M059J (cell line): ENCODE measurements at places on chromosomes 1 and 21.

- peak; percentile 65 for DNase-seq
These were observed 1.8 kb upstream of the ELAPOR1 start for GRCh38 chr1:109112056-109112651.

- no peak for DNase-seq
These were observed 217.7 kb upstream of the IRF2BP2 start for GRCh38 chr1:234827656-234828055.

- no peak for DNase-seq
These were observed 5.7 kb upstream of the ZDHHC18 start for GRCh38 chr1:26820784-26821269.

DNA sequence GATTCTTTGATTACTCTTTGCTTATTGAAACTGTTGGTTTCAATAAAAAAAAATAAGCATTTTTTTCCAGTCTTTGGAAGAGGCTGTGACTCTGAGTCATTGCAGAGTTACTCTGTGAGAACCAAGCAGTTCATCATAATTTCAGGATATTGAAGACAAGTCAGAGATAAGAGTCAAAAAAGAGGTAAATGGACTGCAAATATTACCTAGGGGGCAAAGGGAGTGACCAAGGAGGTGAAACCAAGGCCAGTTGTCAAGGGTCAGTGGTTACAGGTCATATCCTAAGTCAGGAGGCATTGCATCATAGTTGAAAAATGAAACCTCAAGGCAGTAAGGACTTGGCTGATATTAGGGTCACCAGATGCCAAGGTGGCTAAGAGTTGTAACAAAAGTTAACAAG is 597.1 kb upstream of the USP24 start:
- DNase-seq, result peak; percentile 56
